ENCODE measurements at places on chromosomes 3 and 15. TPM values are rescaled to one million over a fixed set of nuclear protein-coding genes. Genes with fewer than 3 reads are reported as not detected.

GRCh38 chr15:29062179-29062591 lies 176.4 kb downstream of the APBA2 start:
- no peak for DNase-seq

- DNase-seq: no peak
Measured at GRCh38 chr3:81299481-81299880, 462.0 kb downstream of the GBE1 start.

- DNase-seq: no peak
Measured at GRCh38 chr3:8764528-8764927, 4.9 kb downstream of the OXTR start.

DNA sequence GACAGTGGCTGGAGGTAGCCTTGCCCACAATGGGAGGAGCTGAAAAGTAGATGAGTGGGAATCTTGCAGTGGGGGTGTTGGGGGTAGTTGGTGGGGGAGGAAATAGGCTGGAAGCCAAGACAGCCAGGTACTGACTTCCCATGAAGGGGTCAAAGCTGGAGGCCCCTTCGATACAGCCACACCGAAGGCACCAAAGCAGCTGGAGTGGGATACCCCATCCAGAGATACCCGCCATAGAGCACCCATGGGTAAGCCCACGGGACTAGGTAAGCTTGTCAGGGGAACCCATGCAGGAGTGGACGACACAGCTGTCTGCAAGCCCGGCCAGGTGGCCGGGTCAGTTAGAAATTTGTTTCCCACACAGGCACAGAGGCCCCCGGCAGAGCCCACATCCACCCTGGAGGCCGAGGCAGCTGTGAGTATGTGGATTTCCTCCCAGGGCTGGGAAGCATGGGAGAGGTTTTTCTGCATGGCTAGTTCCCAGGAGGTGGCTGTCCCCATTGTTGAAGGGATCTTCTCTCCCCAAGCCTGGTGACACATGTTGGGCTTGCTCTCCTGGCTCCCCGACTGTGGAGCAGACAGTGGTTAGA lies 28.6 kb downstream of the PRR23E start:
- no peak for DNase-seq

DNA sequence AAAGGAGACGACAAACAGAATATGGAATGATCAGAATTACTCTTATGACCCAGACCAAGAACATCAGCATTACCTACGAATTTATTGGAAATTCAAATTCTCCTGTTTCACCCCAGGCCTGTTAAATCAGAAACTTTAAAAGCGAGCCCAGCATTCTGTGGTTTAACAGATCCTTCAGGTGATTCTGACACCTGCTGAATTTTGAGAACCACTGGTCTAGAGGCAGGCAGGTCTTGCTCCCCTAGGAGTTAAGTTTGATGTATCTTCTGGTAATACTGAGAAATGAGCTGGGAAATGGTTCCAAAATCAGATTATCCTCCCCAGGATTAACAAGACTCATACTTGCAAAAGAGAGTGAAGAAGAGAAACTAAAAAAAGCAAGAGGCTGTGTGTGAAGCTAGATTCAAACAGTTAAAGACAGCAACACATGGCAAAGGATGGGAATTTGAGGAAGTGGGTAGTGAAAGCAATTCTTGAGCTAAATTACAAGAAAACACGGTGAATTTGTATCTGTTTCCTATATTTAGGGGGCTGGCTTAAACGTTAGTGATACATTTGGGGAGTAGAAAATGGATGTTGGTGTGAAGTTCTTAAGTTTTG lies 66.0 kb downstream of the FLNB start:
- no peak for DNase-seq

GRCh38 chr3:133883641-133884040 lies 12.0 kb downstream of the RAB6B start:
- no peak for DNase-seq

DNA sequence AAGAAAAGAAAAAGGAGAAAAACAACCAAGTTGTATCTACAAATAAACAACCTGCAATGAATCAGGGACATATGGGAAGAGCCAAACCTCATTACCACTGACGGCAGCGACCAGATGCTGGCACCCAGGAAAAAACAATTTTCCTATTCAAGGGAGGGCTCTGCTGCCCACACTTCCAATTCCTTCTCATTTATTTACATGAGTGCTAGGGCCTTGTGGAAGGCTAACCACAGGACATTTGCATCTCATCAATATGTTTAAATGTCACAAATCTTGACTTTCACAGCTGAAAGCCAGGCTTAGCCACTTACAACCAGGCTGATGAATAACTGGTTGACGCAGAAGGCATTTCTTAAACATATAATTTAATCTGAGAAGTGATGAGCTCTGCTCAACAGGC lies 36.0 kb downstream of the RFTN1 start:
- peak; percentile 49 for DNase-seq

- DNase-seq: no peak
Measured at GRCh38 chr3:77338195-77338594, 298.3 kb downstream of the ROBO2 start.

GRCh38 chr3:110391640-110392395 lies 679.8 kb upstream of the NECTIN3 start:
- peak; percentile 72 for DNase-seq

- DNase-seq: no peak
Measured at GRCh38 chr3:137866933-137867332, 102.8 kb downstream of the SOX14 start.

GRCh38 chr3:57555738-57556458 lies at the start of gene PDE12:
PDE12 (plus strand) TSS chr3:57556274; CDS start chr3:57556380, 106 bp downstream.
- peak; percentile 91 for DNase-seq

DNA sequence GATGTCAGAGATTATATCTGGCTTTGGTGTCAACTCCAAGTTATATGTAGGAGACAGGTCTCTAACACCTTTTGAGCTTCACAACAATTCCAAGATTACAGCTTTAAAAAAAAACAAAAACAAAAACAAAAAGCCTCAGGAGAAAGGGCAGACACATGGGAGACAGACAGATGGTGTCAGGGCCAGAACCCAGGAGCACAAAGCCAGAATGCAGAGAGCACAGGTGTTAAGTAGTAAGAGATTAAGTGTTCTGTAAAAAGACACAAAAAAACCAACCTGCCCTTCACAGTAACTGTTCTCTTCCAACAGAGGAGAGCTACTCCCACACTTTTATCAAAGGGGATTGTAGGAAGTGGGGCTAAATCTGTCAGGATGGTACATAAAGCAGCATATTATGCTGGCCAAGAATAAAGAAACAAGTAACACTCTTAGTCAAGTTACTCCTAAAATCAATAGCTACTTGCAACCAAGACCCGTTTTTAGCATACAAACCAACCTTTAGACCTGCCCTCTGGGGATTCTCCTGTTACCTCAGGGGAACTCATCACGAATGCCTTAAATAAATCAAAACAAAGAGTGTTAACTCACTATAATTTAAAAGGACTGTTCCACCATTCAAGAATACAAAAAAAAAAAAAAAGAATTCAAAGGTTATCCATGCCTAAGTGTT lies 5.9 kb downstream of the CPEB1 start:
- DNase-seq: no peak

- DNase-seq: no peak
Measured at GRCh38 chr15:92600856-92601255, 54.7 kb downstream of the FAM174B start.

DNA sequence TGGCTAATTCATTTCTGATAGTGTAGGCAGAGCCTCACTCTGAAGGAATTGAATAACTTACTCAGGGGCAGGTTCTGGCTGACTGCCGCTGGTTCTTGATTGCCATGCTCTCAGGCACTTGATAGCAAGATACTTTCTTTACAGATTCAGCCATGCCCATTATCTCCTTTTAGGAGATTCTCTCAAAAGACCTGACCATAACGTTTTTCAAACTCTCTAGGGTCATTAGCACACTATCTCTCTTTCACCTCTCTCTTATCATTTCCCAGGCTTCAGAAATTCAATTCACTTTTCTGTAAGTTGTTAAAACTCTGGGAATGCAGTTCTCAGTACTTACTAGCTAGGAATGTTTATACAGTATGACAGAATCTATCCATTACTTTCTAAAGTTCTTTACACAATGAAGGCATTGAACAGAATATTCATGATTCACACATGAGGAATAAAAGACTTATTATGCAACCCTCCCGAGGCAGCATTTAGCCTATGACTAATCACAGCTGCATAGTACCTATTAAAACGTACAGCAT lies 850.3 kb upstream of the CADM2 start:
- peak; percentile 77 for DNase-seq

- DNase-seq: no peak
Measured at GRCh38 chr3:70097084-70097483, 97.6 kb downstream of the SAMMSON start.

- no peak for DNase-seq
Measured at GRCh38 chr15:81317642-81318017, 6.3 kb downstream of the STARD5 start.

DNA sequence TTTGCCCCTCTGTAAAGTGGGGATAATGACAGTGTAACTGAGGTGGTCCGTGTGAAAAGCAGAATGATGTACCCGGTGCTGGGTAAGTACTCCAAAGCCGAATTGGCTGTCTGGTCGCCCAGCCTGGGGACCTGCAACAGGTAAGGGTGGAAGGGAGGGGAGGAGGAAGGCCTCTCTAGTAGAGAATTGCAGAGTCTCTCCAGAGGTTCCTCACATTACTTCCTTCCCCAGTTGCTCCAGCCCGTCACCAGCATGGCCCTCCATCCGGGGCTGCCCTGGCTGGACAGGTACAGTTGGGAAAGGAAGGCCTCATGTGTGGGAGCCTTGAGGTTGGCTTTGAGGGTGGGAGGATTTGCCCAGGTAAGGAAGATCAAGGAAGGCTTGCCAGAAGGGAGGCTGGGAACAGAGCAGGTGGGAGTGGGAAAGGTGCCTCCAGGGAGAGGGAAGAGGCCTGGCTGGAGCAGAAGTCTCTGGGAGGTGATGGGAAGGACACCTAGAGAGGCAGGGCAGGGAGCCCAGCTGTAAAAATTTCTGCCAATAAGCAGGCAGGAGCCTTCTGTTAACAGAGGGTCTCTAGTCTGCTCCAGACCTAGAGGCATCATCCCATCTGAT lies 1.7 kb upstream of the PSTPIP1 start:
- DNase-seq: no peak

- DNase-seq: no peak
Measured at GRCh38 chr3:31890007-31890406, 91.1 kb downstream of the OSBPL10 start.

- no peak for DNase-seq
Measured at GRCh38 chr3:134374791-134375581, 739 bp upstream of the AMOTL2 start.

DNA sequence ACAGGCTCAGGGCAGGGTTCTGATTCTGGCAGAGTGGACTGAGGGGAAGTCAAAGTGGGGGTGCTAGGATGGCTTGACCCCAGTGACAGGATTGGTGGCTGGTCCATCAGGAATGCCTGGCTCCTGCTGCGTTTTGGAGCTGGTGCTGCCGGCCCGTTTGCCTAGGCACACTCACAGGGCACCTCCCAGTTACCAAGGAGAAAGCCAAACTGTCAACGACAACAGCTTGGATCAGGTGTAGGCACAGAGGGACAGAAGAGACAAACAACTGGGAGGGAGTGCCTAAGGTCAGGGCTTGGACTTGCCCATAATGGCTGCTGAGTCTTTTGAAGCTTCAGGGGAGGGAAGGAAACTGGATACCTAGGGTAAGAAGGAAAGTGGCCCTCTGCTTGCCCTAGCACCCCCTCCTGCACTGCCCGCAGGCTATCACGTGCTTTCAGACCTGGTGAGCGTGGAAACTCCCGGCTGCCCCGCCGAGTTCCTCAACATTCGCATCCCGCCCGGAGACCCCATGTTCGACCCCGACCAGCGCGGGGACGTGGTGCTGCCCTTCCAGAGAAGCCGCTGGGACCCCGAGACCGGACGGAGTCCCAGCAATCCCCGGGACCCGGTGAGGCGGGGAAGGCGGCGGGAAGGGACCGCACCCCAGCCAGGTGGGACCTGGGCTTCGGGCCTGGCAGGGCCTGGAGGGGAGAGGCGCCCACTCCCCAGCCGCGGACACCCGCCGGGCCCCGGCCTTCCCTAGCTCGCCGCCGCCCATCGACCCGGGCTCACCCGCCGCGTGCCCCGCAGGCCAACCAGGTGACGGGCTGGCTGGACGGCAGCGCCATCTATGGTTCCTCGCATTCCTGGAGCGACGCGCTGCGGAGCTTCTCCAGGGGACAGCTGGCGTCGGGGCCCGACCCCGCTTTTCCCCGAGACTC lies 5.1 kb downstream of the DUOX1 start:
- DNase-seq: no peak

GRCh38 chr3:24129549-24129948 lies 184.5 kb downstream of the NR1D2 start:
- no peak for DNase-seq

- DNase-seq: no peak
Measured at GRCh38 chr3:51715231-51715976, 8.5 kb downstream of the GRM2 start.

GRCh38 chr3:70108072-70108471 lies 108.5 kb downstream of the SAMMSON start:
- peak; percentile 4 for DNase-seq

CIB2 gene
- 2.5 TPM for total RNA-seq

TASOR gene
- total RNA-seq: 28.5 TPM

SPINK8 gene
- total RNA-seq: not detected

CPNE9 gene
- total RNA-seq: not detected

TMEM158 gene
- total RNA-seq: 3.3 TPM

MBD4 gene
- 22.2 TPM for total RNA-seq

APH1B gene
- 7.7 TPM for total RNA-seq

RBP2 gene
- total RNA-seq: not detected

NR2E3 gene
- total RNA-seq: under 0.01 TPM

CADPS gene
- not detected for total RNA-seq

CASR gene
- total RNA-seq: not detected

CSNK1G1 gene
- 26.7 TPM for total RNA-seq
